ENCODE measurements at places on chromosomes 11 and 22.

GRCh38 chr11:128804481-128804880 is 62.6 kb downstream of the KCNJ1 start:
- DNase-seq = no peak

DNA sequence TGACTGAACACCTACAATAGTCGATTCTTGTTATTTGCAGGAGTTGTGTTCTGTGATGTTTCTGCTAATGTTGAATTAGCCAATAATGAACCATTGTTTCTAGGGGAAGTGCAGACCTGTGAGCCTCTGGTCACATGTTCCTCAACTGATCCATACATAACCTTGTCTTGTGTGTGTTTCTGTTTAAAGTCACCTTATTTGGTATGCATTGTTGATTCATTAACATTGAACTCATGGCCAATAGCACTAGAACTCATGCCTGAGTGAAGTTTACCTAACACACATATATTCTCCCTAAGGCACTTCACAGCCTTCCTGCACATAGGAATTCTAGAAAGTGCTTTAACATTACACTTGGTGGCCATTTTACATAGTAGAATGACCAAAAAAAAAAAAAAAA is 271.8 kb upstream of the PLET1 start:
- DNase-seq = no peak

- no peak for DNase-seq
These were observed 155.1 kb downstream of the SPON1 start for GRCh38 chr11:14117632-14118031.

- no peak for DNase-seq
These were observed 211.8 kb downstream of the TENM4 start for GRCh38 chr11:79229047-79229446.

DNA sequence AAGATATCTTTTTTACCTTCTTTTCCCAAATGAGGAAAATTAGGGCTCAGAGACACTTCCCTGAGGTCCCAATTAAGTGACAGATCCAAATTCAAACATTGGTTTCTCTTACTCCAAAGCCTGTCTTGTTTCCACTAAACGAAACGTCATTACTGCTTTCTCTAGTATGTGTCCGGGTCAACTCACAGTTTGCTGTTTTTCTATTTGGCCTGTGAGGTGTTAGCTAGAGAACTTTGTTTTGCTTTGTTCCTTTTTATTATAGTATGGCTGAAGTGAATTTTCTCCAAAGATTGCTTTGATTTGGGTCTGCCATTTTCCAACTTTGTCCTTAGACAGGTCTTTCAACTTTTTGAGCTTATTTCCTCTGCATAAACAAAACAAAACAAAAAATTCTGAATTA is 179.6 kb downstream of the UVRAG start:
- DNase-seq = no peak

Data from NCI-H1417 treated with DMSO at 0.1 percent for 48 hours (cell line).